ENCODE measurements at places on chromosomes 7 and 10.

DNA sequence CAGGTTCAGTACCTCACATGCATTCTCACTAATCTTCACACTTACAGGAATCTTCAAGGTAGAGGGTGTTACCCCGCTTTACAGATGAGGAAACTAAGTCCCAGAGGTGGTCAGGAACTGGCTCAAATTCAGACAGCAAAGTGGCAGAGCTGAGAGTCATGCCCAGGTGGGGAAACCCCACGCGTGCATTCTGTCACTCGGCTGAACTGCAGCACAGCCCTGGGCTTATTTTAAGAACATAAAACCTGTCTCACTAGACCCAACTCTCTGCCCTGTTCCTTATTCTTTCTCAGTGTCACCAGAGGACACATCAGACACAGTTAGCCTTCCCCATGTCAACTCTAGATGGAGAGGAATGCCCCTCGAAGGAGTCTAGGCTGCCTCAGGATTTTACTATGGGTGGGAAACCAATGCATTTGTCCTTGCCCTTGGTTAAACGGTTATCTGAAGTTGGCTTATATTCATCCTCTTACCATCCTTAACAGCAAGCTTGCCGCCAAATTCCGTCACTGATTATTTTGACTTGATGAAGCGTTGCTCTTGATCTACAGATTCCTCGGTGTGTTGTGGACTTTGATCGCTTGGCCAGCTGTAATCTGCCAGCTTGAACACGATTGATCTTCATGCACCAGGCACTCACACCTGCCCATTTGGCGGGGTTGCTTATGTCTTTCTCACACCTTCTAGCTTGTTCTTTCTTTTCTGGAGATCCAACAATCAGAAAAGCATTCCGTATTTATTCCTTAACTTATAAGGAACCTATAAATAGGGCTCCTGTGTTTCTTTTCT lies 627.9 kb downstream of the SDK1 start:
- DNase-seq, result no peak

DNA sequence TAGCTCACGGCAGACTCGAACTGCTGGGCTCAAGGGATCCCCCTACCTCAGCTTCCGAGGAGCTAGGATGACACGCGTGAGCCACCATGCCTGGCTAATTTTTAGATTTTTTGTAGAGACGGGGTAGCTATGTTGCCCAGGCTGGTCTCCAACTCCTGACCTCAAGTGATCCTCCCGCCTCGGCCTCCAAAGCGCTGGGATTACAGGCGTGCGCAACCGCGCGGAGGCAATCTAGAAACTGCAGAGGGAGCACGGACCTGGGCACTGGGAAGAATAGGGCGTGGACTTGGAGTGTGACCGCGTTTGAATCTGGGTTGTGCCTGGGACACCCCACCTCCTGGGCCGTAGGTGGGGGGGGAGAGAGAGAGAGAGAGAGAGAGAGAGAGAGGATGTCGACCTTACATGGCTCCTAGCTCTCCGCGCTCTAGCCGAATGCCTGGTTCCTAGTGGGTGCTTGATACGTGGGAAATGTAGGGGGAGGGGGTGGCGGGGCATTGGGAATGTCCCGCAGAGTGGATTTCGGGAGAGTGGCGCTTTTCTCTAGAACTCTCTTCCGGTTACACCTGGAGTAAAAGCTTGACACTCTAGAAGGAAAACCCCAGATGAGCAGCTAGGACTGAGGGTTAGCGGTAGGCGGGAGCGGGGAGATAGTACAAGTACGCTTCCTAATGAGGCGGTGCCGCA lies 1.2 kb upstream of the MAP3K8 start:
- no peak for DNase-seq

- no peak for DNase-seq
Observed at GRCh38 chr10:98055841-98056516, 25.6 kb upstream of the CRTAC1 start.

- DNase-seq, result peak; percentile 4
Observed at GRCh38 chr10:61612009-61612408, 50.7 kb upstream of the CABCOCO1 start.

DNA sequence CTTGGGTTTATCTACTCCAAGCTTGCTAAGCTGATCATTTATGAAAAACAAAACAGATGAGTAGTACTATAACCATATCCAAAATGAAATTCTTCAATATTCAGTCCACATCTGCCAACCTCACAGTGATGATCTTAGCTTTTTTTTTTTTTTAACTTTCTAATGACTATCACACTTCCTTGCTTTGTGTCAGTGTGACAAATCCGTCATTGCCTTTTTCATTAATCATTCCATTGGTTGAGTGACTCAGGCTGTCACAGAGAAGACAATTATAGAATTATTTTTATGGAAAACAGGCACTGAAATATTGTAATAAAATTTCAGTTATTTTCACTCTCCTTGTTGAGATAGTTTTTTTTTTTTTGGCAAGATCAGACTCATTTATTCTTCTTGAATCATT lies 70.7 kb downstream of the CPVL start:
- no peak for DNase-seq

DNA sequence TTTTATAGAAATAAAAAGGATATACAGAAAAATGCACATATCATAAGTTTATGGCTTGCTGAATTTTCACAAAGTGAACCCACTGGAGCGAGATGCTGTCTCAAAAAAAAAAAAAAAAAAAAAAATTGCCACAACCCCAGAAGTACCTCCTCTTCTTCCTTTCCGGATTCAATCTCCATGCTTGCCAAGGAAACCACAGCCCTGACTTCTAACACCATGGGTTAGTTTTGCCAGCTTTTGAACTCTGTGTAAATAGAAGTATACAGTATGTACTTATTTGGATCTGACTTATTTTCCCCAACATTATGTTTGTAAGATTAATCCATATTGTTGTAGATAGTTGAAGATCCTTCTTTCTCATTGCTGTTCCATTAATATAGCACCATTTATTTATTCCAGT lies 40.0 kb downstream of the FANK1 start:
- no peak for DNase-seq

Data from NCI-H748 treated with DMSO at 0.1 percent for 48 hours (cell line).